SJCRH30 (cell line): ENCODE measurements at places on chromosomes 12 and 14. TPM values are rescaled to one million over a fixed set of nuclear protein-coding genes. Genes with fewer than 3 reads are reported as not detected.

TC2N gene
- 0.26 and 0.41 TPM in 2 replicates for total RNA-seq

EPYC gene
- not detected in 2 replicates for total RNA-seq

DNA sequence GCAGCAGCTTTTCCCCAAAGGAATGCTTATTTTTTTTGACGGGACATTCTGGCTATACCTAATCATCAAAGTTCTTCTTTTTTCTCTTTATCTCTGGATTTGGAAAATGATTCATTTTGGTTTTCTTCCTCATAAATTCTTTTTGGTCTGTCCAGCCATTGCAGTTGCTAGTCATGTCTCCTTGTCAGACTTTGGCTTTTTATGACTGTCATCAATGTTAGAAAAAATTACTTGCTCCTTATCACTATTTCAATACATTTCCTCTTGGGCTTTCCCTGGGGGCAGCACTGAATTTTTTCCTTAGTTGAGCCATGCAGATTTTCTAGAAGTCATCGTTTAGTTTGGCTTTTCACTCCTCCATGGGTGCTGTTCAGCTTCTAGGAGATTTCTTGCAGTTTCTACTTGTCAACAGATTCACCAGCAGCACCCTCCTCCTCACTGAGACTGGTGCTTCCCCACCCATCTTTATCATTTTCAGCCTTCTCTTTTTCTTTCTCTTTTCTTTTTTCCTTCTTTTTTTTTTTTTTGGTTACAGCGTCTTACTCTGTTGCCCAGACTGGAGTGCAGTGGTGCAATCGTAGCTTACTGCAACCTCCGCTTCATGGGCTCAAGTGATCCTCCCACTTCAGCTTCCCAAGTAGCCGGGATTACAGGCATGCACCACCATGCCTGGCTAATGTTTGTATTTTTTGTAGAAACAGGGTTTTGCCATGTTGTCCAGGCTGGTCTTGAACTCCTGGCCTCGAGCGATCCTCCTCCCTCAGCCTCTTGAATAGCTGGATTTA is 5.2 kb downstream of the ADIPOR2 start:
- no peak overlapping the region for H3K4me3 ChIP-seq
- no peak overlapping the region for H3K27ac ChIP-seq
- no peak for DNase-seq
- peaks cover 18% of the 10 kb centered on the region for H3K36me3 ChIP-seq
- peaks cover 3% of the 10 kb centered on the region for H3K4me1 ChIP-seq
- no peaks in the 10 kb centered on the region for H3K27me3 ChIP-seq

DNA sequence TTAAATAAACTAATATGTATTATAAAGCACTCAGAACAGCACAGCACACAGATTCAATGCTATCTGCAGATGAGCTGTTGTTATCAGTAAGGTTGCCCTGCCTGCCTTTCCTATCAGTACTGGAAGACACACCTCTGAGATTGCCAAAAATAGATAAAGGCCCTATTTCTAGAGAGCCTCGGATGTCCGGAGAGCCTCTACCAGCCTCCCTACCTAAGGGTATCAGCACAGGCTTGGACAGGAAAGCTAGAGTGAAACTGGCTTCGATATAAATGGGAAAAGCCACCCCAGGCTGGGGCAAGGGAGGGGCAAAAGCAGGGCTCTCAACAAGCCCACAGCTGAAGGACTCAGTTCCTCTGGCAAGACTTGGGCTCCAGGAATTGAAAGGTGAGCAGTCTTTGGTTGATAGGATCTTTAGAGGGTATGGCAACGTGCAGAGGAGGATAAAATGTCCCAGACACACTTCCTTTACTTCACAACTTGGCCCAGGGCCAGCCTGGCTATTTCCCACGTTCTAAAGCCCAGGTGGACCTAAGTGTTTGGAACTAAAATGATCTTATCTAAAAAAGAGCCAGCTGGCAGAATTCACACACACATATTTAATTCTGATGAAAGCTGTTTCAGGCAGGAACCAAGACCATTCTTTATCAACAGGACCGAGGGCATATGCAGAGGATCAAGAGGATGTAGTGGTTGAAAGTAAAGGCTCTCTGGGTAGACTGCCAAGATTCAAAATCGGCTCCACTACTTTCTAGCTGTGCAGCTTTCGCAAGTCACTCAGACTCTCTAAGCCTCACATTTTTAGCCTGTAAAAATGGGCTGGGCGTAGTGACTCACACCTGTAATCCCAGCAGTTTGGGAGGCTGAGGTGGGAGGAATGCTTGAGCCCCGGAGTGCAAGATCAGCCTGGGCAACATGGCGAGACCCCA is 37.8 kb upstream of the ITPR2 start:
- H3K4me1 ChIP-seq: peaks cover 28% of the 10 kb centered on the region
- no peak overlapping the region for H3K4me3 ChIP-seq
- no peaks in the 10 kb centered on the region for H3K36me3 ChIP-seq
- H3K27ac ChIP-seq: no peak overlapping the region

GRCh38 chr14:93299416-93299815 is 33.4 kb downstream of the BTBD7 start:
- no peaks in the 10 kb centered on the region for H3K27me3 ChIP-seq
- no peaks in the 10 kb centered on the region for H3K36me3 ChIP-seq
